ENCODE measurements at places on chromosomes 6 and 20.

DNA sequence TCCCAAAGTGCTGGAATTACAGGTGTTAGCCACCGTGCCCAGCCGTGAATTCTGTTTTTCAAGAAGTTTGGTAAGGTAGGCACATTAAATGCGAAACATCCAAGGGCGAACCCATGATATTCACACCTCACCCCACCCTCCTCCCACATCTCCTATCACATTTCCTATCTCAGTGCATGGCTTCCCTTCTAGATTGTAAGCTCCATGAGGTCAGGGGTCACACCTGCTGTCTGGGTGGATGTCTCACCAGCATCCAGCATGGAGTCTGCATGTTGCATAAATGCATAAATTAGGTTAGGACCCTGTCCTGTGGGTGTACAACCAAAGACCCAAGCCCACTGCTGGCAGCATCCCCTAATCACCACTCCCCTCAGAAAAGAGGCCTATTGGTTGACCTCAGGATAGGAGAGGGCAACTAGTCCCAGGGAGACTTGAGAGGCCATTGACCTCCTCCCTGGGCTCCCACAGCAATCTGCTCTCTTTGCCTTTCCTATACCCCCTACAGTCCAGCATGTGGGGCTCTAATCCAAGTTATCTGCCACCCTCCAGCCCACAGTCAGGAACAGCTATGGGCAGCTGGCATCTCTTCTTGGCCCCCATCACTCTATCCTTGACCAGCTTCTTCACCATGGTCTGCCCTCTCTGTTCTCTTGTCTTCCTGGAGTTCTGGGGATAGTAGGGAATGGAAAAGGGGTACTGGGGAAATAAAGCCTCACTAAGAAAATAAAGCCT is 4.2 kb downstream of the PRRT1 start:
- DNase-seq, result no peak

DNA sequence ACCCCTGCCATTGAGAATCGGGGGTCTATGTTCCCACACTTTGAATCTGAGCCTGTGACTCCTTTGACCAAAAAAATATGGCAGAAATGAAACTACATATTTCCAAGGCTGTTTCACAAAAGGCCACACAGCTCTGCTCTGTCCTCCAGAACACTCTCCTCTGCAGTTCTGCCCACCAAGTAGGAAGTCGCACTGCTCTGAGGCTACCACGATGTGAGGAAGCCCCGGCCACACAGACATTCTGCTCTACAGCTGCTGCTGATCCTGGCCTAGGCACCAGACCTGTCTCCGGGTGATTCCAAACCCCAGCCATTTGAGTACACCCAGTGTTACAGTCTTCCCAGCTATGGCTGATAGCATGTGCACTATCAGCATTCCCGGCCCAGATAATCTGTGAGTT is 85.1 kb downstream of the LYRM4 start:
- no peak for DNase-seq

DNA sequence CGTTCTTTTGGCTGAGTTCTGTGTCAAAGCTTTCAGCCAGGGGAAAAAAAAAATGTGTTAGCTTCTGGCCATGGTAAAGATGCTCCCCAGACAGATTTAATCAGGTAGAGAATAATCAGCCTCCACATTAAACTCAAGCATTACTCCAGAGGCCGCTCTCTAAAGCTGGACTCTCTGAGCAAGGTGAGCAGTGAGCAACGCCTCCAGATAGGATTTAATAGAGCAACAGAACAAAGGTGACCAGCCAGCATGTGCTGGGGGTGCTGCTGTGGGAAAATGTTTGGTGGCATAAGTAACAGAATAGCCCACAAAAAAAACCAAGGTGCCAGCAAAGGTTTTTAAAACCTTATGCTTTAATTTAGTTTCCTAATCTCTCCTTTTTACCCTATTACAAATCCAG is 103.5 kb upstream of the TRAF3IP2 start:
- DNase-seq, result no peak

DNA sequence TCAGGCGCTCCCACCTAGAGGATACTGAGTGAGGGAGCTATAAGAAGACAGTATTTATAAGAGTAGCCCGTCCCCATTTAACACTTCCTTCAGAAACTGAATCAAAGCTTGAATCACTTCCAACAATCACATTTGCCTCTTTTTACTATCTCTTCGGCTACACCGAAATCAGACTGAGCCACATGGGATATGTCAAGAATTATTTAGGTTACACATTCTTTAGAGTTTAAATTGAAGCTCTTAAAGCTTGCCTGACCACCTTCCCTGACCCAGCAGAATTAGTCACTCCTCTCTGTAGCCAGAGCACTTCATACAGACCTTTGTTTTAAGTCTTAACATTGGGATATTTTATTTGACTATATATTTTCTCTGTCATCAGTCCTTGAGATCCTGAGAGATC is 163.7 kb downstream of the MAFB start:
- DNase-seq, result no peak

DNA sequence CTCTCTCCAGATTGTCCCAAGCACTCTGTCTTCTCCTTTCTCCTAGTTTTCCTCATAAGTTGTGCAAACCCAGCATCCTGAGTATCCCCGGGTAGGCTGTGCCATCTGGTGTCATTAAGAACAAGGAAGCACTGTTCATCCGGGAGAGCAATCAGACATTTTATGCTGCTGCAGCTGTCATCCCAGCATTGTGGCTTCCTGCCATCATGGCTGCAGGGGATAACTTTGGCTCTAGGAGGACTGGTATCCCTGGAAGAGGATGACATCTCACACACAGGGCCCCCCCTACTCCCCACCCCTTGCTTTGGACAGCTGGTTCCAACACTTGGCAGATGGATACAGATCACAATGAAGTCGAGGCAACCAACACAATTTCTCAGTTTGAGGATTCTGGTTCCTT is 1195.1 kb upstream of the MAP3K7 start:
- DNase-seq, result no peak

DNA sequence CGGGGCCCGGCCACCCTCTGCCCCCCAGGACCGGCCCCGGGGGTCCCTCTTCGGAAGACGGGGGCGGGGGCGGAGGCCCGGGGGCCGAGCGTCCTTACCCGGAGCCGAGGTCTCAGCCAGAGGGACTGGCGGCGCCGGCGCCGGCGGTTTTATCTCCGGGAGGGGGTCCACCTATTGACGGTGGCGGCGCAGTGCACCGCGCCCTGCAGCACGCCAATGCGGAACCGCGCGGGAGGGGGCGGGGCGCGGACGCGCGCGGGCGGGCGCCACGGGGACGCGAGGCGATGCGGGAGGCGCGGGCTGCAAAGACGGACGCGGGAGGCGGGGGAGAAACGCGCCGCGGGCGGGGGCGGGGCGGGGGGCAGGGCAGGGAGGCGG is at the start of gene EEF1A2:
Gene EEF1A2 (minus strand): TSS at position 124 of the 378 bp plus-strand sequence. CDS start 1,320 bp downstream, outside the sequence.
- DNase-seq, result peak; percentile 33

- peak; percentile 74 for DNase-seq
These were observed 38.2 kb downstream of the DZANK1 start for GRCh38 chr20:18428490-18429173.

- DNase-seq, result peak; percentile 34
These were observed 662 bp downstream of the ENTPD6 start for GRCh38 chr20:25195962-25196785.

DNA sequence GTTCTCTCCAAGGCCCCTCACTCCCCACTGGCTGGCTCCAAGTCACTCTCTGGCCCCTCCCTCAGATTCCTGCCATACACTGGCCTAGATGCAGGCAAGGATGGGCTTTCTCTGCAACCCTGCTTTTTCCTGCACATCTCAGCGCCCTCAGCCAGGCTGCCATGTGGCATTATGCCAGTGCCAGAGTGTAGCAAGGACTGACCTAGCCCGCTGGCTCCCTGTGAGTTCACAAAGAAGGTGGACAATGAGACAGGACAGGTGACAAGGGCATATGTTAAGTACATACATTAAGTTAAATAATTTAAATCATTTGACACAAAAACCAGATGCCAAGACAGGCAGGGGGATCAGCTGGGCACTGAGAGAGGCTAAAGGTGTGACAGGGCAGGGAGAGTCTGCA is 394.6 kb downstream of the ZFAND3 start:
- no peak for DNase-seq

- no peak for DNase-seq
These were observed 11.7 kb upstream of the SCUBE3 start for GRCh38 chr6:35202066-35202546.
